Spleen (tissue), 13 donors: ENCODE measurements at places on chromosomes 1 and 21.
A peak's percentile ranks its signal among the peaks of the same experiment; 100 is the strongest.

DNA sequence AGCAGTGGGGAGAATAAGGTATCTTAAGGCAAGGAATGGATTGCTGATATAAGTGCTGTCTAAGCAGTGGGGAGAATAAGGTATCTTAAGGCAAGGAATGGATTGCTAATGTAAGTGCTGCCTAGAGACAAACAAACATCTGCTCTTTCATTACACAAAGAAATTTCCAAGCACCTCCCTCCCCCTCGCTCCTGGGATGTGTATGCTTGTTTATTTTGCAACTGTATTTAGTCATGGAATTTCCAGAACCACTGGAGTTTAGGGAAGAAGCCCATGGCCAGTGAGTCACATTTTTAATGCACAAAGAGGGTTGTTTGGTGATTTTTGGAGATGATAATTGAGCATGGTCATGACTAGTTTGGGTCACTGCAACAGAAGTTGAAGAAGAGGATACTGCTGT, 21.5 kb downstream of the PDPN start:
- H3K36me3 ChIP-seq, result no peaks in the 10 kb centered on the region
- no peak overlapping the region for H3K27ac ChIP-seq
- H3K27me3 ChIP-seq, result no peaks in the 10 kb centered on the region
- H3K4me3 ChIP-seq, result no peak overlapping the region

DNA sequence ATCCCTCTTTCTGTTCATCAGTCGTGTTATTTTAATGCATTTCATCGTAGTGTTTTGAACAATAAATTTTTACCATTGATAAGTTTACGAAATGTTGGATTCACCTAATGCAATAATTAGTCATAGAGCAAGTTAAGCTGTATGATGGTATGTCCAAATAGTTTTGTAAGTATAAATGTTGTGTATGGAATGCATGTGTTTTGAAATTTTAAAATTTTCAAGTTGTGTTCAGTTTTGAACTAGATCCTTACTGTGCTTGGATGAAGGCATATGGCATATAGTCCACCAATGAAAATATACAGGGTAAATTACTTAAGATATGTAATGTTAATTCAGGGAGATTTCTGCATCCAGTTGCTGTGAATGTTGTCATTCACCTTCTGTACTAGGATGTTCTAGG, 2.3 kb downstream of the ZMYM4 start:
- no peak overlapping the region for H3K27ac ChIP-seq
- no peaks in the 10 kb centered on the region for H3K36me3 ChIP-seq
- H3K4me1 ChIP-seq, result peaks cover 28% of the 10 kb centered on the region

- peaks cover 52% of the 10 kb centered on the region for H3K4me1 ChIP-seq
- no peaks in the 10 kb centered on the region for H3K27me3 ChIP-seq
- no peak for DNase-seq
- H3K27ac ChIP-seq, result peak overlapping the region; percentile 72
Observed at GRCh38 chr21:29195981-29196669, 65.7 kb downstream of the MAP3K7CL start.

DNA sequence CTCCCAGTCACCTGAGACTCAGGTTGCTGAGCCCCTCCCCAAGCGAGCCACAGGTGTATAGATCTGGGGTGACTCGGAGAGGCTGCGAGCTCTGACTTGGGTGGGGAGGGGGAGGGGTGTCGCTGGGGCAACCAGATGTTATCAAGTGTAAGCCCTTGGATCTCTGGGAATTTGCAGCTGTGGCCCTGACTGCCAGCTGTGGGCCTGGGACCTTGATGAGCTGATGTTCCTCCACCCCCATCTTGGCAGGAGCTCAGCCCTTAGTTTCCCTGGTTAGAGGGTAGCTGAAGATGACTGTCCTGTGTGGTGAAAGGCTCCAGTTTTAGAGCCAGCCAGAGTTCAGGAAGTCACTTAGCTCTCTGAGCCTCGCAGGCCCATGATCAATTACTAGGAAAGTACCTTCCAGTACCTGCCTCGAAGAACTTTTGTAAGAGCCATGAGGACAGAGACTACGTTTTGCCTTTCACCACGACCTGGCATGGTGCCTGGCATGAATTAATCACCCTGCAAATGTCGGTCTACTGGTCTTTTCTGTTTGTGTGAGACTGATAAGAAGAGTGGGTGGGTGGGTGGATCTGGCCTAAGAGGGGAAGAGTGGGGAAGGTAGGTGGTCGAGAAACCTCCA, 55.8 kb downstream of the YARS1 start:
- H3K27ac ChIP-seq, result no peak overlapping the region
- H3K4me3 ChIP-seq, result no peak overlapping the region
- DNase-seq, result no peak
- H3K36me3 ChIP-seq, result no peaks in the 10 kb centered on the region
- peaks cover 16% of the 10 kb centered on the region for H3K4me1 ChIP-seq
- no peaks in the 10 kb centered on the region for H3K27me3 ChIP-seq

- H3K4me3 ChIP-seq, result peak overlapping the region; percentile 97
- H3K27me3 ChIP-seq, result no peaks in the 10 kb centered on the region
Observed at GRCh38 chr1:226406401-226406881, 1.5 kb downstream of the PARP1 start.

GRCh38 chr1:157008502-157008901, 37.0 kb downstream of the ARHGEF11 start:
- no peak overlapping the region for H3K4me3 ChIP-seq
- no peaks in the 10 kb centered on the region for H3K36me3 ChIP-seq
- H3K4me1 ChIP-seq, result peaks cover 16% of the 10 kb centered on the region
- no peaks in the 10 kb centered on the region for H3K27me3 ChIP-seq

GRCh38 chr1:26677306-26678115, 18.3 kb upstream of the ARID1A start:
- DNase-seq, result peak; percentile 85
- H3K4me1 ChIP-seq, result peaks cover 15% of the 10 kb centered on the region
- H3K27ac ChIP-seq, result peak overlapping the region; percentile 66

GRCh38 chr1:183670169-183670568, 17.1 kb upstream of the APOBEC4 start:
- no peaks in the 10 kb centered on the region for H3K36me3 ChIP-seq
- H3K27ac ChIP-seq, result no peak overlapping the region
- H3K27me3 ChIP-seq, result no peaks in the 10 kb centered on the region
- no peak overlapping the region for H3K4me3 ChIP-seq
- no peak for DNase-seq
- no peaks in the 10 kb centered on the region for H3K4me1 ChIP-seq

GRCh38 chr1:201536558-201536957, 2.4 kb upstream of the NAV1 start:
- H3K4me1 ChIP-seq, result peaks cover 11% of the 10 kb centered on the region
- no peak for DNase-seq
- no peaks in the 10 kb centered on the region for H3K27me3 ChIP-seq
- peaks cover 10% of the 10 kb centered on the region for H3K36me3 ChIP-seq

DNA sequence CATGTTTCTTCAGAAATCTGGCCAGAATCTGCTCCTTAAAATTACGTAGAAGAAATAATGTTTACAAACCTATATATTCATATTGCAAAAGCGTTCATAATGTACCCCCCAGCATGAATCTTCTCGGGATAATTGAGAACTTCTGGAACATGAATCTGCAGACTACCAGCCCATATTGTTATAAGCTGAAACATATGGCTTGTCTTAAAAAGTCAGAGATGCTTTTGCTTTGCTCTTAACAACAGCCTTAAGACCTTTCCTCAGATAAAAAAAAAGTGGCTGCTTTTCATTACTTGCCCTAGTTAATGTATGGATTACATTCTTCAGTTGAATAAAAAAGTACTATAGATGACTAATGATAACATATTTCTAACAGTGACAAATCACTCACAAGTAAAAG, 15.0 kb upstream of the ZZZ3 start:
- no peak overlapping the region for H3K4me3 ChIP-seq
- H3K27ac ChIP-seq, result no peak overlapping the region
- H3K4me1 ChIP-seq, result no peaks in the 10 kb centered on the region
- no peak for DNase-seq
- no peaks in the 10 kb centered on the region for H3K27me3 ChIP-seq

- no peak overlapping the region for H3K27ac ChIP-seq
- peak; percentile 84 for DNase-seq
- peak overlapping the region; percentile 38 for H3K4me3 ChIP-seq
- peaks cover 30% of the 10 kb centered on the region for H3K27me3 ChIP-seq
- H3K4me1 ChIP-seq, result peaks cover 11% of the 10 kb centered on the region
Observed at GRCh38 chr1:156245451-156246232, 2.2 kb downstream of the PAQR6 start.

DNA sequence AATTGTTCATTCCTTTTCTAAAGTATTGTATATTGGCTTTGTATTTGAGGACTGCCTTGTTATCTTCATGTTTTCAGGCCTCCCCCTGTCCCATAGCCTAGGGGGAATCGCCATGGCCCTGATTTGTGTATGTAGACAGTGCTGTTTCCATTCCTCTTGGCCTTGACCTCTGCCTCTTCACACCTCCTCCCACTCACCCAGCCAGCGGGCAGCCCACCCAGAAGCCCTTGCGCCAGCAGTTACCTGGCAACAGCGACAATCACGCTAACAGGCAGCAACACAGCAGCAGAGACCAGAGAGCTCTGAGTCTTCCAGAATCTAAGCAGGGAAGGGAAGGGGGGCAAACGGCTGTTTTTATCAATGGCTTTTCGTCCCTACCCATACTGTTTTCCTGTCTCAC, 50.0 kb upstream of the NPL start:
- no peak for DNase-seq
- no peak overlapping the region for H3K4me3 ChIP-seq
- no peaks in the 10 kb centered on the region for H3K36me3 ChIP-seq
- H3K27me3 ChIP-seq, result no peaks in the 10 kb centered on the region
- no peaks in the 10 kb centered on the region for H3K4me1 ChIP-seq

DNA sequence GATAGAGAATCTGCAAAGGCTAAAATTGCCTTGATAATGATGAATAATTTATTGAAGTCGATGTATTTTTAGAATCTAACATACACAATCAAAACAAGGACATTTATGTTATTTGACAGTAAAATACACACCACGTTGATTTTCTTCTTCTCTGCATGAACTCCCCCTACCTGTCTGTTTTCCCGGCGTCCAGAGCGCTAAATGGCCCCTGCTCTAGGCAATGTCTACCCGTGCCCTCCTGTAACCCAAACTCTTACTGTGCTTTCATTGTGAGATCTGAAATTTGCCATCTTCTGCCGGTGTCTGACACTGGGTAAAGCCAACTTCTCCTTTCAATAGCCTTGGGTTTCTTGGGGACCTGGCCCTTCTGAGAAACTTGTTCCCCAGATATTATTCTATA, 6.7 kb upstream of the OR11L1 start:
- H3K27ac ChIP-seq, result no peak overlapping the region
- H3K4me3 ChIP-seq, result no peak overlapping the region
- H3K36me3 ChIP-seq, result no peaks in the 10 kb centered on the region
- DNase-seq, result no peak
- H3K4me1 ChIP-seq, result no peaks in the 10 kb centered on the region

DNA sequence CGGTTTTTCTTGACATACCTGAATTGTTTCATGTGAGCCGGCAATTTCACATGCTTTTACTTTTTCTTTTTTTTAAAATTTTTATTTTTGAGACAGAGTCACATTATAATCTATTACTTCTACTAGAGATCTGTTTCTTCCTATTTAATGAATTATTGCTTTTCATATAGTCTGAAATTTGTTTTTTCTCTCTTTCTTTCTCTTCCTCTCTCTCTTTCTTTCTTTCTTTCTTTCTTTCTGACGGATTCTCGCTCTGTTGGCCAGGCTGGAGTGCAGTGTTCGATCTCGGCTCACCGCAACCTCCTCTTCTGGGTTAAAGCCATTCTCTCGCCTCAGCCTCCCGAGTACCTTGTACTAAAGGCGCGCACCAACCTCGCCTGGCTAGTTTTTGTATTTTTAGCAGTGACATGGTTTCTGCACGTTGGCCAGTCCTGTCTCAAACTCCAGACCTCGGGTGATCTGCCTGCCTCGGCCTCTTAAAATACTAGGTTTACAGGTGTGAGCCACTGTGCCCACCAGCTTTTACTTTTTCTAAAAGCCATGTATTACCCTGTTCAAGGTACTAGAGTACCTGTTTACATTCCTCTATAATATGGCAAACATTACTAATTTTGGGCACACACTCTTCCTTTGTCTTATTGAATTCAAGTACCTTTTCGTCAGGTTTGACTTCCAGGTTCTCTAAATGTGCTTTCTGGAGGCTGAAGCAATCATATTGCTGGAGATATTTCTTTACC, 86.5 kb upstream of the RHOU start:
- H3K36me3 ChIP-seq, result no peaks in the 10 kb centered on the region
- H3K4me1 ChIP-seq, result peaks cover 16% of the 10 kb centered on the region
- no peak overlapping the region for H3K4me3 ChIP-seq
- H3K27me3 ChIP-seq, result peaks cover 6% of the 10 kb centered on the region
- DNase-seq, result peak; percentile 35
- no peak overlapping the region for H3K27ac ChIP-seq

DNA sequence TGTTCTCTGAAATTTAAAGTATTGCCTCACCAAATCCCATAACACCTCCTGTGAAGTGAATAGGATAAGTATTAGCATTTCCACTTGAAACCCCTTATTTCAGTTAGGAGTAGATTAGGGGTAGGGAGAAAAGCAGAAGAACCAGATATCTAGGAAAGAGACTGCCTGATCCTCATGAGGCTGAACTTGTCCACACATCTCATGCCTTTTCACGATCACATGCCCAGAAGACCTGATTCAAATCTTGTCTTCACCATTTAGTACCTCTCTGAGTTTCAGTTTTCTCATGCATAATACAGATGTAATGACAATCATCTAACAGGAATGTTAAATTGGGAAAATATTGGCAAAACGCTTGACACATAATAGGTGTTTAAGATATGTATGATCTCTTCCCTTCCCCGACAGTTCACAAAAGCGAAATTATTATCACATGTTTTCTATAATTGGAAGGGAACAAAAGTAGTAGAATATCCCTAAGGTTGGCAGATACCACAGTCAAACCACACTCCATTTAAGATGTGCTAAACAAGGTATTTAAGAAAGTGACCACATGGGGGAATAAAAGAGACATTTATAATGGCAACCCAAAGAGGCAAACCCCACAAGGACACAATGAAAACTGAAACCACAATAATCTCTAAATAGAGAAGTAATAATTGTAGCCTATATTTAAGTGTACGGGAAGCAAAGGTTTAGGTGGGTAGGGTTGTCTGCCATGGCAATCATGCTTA, 25.2 kb downstream of the GFI1 start:
- no peak overlapping the region for H3K4me3 ChIP-seq
- H3K36me3 ChIP-seq, result no peaks in the 10 kb centered on the region
- peak overlapping the region; percentile 80 for H3K27ac ChIP-seq
- DNase-seq, result no peak
- H3K27me3 ChIP-seq, result no peaks in the 10 kb centered on the region

- H3K4me1 ChIP-seq, result peaks cover 32% of the 10 kb centered on the region
- H3K27me3 ChIP-seq, result no peaks in the 10 kb centered on the region
- H3K27ac ChIP-seq, result no peak overlapping the region
- no peak overlapping the region for H3K4me3 ChIP-seq
- no peak for DNase-seq
Observed at GRCh38 chr1:26237230-26237966, 3.4 kb downstream of the CEP85 start.

GRCh38 chr1:208227366-208227765, 16.8 kb downstream of the PLXNA2 start:
- no peak for DNase-seq
- no peaks in the 10 kb centered on the region for H3K4me1 ChIP-seq
- no peak overlapping the region for H3K4me3 ChIP-seq
- H3K27ac ChIP-seq, result no peak overlapping the region
- no peaks in the 10 kb centered on the region for H3K27me3 ChIP-seq

DNA sequence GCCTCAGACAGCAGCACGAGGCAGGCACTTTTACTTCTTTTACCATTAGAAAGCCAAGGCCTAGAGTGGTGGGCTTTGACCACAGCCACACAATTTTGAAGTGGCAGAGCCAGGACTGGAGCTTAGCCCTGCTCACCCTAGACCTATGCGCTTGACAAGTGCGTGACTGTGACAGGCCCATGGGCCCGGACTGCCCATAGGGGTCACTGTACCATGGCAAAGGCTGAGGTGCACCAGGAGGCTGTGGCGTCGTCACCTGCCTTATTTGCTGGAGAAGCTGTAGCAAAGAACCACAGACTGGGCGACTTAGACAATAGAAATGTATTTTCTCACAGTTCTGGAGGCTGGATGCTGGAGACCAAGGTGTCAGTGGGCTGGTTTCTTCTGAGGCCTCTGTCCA, 2.6 kb upstream of the TMEM82 start:
- no peaks in the 10 kb centered on the region for H3K27me3 ChIP-seq
- H3K4me3 ChIP-seq, result no peak overlapping the region
- H3K4me1 ChIP-seq, result peaks cover 5% of the 10 kb centered on the region
